Panc1 (cell line): ENCODE measurements at places on chromosomes 16 and 17. TPM values are rescaled to one million over a fixed set of nuclear protein-coding genes. Genes with fewer than 3 reads are reported as not detected.

DNA sequence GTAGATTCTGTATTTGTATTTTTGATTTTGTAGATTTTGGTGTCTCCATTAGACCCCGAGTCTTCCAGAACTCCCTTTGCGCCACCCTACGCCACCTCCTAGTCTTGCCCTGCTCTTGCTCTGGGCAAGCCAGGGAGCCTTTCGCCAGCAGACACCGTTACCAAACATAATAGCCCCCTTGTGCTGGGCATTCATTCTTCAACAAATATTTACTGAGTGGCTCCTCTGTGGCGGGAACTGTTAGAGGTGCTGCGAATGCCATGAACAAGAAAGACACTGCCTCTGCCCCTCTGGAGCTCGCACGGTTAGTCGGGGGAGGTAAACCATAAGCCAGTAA, 841 bp upstream of the GPT2 start:
- no peak for DNase-seq

DNA sequence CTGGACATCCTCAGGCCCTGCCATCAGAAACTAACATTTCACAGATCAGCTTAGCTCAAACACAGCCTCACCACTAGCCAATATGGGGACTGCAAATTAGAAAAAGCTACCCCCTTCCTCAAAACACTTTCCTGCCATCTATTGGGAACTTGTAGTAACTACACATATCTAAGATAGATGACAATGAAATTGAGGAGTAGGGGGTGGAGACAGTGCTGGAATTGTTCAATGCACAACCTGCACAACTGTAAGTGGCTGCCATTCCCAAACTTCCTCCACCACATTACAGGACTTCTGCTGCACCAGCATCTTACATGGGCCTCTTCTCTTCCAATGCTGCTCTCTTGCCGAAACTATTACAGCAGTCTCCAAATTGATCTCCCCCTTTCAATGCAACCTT, 21.9 kb downstream of the AIPL1 start:
- DNase-seq: peak; percentile 27

GRCh38 chr17:7798839-7799238, 35.2 kb upstream of the KDM6B start:
- DNase-seq: no peak

DNA sequence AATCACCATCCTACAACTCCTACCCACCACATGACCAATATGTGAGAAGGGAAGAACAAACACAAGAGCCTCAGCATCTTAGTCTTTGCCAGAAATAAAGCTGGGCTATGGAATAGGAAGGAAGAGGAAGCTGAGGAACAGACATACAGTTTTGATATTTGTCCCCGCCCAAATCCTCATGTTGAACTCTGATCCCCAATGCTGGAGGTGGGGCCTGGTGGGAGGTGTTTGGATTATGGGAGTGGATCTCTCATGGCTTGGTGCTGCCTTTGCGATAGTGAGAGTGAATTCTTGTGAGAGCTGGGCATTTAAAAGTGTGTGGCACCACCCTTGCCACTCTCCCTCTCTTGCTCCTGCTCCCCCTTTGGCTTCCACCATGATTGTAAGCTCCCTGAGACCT, 52.4 kb upstream of the NLK start:
- DNase-seq: no peak

DNA sequence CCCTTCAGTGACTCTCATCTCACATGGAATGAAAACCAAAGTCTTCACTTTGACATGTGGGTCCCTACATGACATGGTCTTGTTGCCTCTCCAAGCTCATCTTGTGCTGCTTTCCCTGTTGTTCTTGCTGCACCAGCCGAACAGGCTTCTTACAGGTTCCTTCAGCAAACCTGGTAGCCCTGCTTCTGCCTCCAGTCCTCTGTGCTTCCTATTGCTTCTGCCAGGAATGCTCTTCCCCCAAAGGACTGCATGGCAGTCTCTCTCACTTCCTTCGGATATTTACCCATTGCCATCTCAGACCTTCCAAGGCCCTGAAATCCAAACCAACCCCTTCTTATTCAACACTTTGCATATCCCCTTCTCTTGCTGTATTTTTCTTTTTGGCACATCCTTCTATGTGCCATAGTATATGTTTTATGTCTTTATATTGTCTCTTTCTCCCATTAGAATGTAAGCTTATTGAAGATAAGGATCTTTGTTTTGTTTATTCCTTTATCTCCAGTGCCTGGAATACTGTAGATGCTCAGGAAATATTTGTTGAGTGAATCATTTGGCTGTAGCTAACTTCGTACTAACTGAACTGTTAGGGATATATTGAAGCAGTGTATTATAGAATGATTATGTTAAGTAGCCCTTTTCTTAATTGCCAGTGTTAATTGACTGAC, 57.9 kb upstream of the SLC12A3 start:
- peak; percentile 5 for DNase-seq

DNA sequence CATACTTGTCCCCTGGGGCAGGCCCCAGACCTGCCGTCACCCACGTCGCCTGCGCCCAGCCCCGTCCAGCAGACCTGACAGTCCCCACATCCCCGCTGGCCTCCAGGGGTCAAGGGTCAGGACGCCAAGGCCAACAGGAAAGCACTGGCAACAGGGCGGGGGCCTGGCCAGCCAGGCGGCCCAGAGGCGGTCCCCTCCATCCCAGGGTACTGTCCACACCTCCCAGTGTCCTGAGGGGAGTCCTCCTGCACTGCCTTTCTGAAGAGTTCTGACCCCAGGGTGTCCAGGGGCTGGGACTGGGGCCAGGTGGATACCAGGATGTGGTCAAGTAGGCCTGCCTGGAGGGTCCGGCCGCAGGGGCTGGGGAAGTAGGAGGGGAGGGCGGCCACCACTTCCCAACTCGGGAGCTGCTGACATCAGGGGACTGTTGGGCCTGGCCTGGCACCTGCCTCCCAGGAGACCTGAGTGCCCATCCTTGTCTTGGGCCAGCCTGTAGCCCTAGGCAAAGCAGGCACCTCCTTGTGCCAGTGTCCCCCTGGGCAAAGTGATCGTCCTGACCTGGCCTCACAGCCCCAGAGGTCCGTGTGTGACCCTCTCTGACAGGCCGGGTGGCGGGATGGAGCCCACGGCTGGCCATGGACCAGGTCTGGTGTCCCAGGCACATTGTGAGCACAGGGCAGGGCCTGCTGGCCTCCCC, 6.7 kb upstream of the AXIN1 start:
- no peak for DNase-seq

The KCNH4 gene
- 1.5 TPM for total RNA-seq

The MIS12 gene
- total RNA-seq: 11.5 TPM

The C17orf78 gene
- not detected for total RNA-seq

The ERBB2 gene
- total RNA-seq: 68.6 TPM

The TMC8 gene
- 1.4 TPM for total RNA-seq

The ARL5C gene
- total RNA-seq: not detected

The HSD17B1 gene
- total RNA-seq: 5.4 TPM
